Trophoblast cell (in vitro differentiated cells and primary cell): ENCODE measurements at places on chromosomes 13 and 19.

- DNase-seq = no peak
These were observed 8.5 kb downstream of the ZNF430 start for GRCh38 chr19:21028969-21029268.

- peak; percentile 61 for DNase-seq
These were observed 7.2 kb downstream of the WDR18 start for GRCh38 chr19:991174-991931.

DNA sequence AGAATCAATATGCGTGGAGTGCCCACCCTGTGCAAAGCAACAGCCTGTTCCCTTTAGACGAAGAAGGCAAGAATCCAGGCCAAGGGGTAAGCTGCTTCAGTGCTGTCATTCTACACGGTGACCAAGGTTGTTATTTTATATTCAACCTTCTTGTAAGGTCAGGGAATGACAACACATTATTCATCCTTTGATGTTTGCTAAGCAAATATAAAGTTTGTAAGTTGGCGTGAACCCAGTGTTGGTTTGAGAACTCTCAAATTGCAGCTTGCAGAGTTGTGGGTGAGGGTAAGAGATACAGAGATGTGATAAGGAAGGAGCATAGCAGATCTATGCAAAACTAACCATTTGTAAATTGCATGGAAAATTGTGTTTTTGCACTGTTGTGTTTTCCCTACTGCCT lies 436.7 kb downstream of the FGF9 start:
- DNase-seq = no peak

GRCh38 chr19:47609906-47610894 lies 1.3 kb downstream of the BICRA start:
- peak; percentile 59 for DNase-seq

DNA sequence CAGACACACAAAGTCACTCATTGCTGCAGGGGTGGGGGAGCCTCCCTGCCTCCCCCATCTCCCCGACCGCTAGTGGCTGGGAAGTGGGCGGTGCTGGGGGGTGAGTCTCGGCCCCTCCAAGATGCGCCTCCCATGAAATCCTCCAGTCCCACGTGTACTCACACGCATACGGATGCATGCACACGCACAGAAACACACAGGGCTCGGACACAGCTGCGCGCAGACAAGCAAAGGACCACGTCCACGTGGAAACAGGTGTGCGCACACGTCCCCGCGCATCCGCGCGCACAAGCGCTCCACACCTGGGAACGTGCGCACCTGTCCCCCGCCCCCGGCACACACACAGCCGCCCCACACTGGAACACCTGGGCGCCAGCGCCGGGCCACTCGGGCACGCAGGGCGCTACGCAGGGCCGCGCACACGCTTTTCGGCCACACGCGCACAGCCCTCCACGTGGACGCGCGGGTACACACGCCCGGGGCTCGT lies 687 bp downstream of the MATK start:
- no peak for DNase-seq

GRCh38 chr13:94192431-94192975 lies 287.0 kb downstream of the DCT start:
- no peak for DNase-seq

DNA sequence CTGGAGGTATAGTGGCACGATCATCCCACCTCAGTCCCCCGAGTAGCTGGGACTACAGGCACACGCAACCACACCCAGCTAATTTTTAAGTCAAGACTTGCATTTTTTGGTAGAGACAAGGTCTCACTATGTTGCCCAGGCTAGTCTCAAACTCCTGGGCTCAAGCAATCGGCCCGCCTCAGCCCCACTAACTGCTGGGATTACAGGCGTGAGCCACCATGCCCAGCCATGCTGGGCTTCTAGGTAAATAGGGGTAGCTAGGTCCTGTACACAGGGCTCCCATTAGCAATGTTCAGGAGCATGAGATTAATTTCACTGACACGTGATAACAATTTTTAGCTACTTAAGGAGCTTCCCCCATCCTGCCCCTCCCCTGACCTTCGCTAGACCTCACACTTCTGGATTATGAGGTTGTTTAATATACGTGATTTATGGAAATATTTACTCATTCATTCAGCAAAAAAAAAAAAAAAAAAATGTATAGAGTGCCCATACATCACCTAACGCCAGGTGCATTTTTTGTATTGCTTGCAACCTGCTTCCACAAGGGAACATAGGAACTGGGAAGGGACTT lies 19.2 kb downstream of the TMEM272 start:
- DNase-seq = no peak
